ENCODE measurements at places on chromosomes 7 and 10. TPM values are rescaled to one million over a fixed set of nuclear protein-coding genes. Genes with fewer than 3 reads are reported as not detected.

The BAMBI gene
- 13.1 TPM for total RNA-seq

The CALML3 gene
- total RNA-seq: not detected

The ACSL5 gene
- 0.30 TPM for total RNA-seq

The FEZF1 gene
- total RNA-seq: not detected

The TMEM213 gene
- total RNA-seq: not detected

The LIPM gene
- total RNA-seq: not detected

The ITPRID1 gene
- not detected for total RNA-seq

The FOXI2 gene
- total RNA-seq: not detected

The CACNA2D1 gene
- total RNA-seq: 71.3 TPM

The AKR1C3 gene
- total RNA-seq: 308 TPM

The IL2RA gene
- not detected for total RNA-seq

The TWIST1 gene
- total RNA-seq: 31.1 TPM
